ENCODE measurements at places on chromosomes 16 and 17. TPM values are rescaled to one million over a fixed set of nuclear protein-coding genes. Genes with fewer than 3 reads are reported as not detected.

The ALOXE3 gene
- not detected for total RNA-seq

The ZNF423 gene
- total RNA-seq, result 3.0 TPM

The PRDM7 gene
- not detected for total RNA-seq

The NAA38 gene
- 25.6 TPM for total RNA-seq

The PLK1 gene
- total RNA-seq, result 1.1 TPM
